Posterior vena cava (tissue), 2 donors: ENCODE measurements at places on chromosomes 6 and 20. TPM values are rescaled to one million over a fixed set of nuclear protein-coding genes. Genes with fewer than 3 reads are reported as not detected.
A peak's percentile ranks its signal among the peaks of the same experiment; 100 is the strongest.

DNA sequence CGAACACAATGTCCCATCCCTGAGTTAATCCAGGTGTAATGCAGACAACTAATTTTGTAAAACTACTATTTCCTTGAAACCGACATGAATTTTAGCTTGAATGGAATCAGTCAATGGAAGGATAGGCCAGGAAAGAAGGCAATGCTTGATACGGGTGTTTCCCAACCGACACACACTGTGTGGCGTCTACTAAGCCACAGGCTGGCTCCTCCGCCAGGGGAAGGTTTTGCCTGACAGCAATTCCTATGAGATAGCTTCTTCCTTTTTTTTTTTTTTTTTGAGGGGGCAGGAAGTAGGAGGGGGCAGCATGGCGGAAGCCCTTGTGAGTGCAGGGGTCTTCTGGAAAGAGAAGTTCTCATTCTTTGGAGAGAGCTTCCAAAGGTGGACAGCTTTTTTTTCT is 12.0 kb upstream of the LAMA4 start:
- no peak for DNase-seq

APCDD1L gene
- 0.88 TPM for total RNA-seq

GRCh38 chr20:34083137-34083536 is 28.9 kb downstream of the EIF2S2 start:
- peak; percentile 92 for DNase-seq

DNA sequence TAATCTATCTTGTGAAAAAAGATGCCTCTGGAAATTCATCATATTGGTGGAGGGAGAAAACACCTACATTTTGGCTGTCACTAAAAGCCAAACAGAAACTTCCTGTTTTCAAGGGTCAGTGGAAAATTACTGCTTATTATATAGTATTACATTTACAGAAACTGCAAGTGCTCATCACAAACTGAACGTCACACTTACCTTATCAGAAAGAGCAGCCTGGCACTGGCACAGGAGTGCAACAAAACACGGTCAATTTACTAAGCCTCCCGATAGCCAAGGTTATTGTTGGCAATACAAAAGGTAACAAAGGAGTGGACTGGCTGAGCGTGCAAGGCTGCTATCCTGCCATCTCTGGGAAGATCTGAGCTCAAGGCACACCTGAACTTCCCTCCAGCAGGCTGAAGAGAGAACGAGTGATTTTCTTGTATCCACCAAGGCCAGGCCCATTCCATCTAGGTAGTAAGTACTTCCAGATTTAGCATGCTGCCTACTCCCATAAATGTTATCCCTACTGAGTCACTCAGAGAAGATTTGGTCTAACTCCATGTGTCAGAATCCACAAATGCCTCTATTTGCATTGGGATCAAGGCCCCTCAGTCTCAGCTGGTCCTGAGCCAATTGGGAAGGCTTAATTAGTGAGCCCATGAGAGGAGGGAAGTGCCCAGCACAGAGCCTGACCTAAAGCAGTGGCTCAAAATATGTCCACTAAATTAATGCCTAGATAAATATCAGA is 399.8 kb downstream of the BTBD9 start:
- DNase-seq, result no peak

DNA sequence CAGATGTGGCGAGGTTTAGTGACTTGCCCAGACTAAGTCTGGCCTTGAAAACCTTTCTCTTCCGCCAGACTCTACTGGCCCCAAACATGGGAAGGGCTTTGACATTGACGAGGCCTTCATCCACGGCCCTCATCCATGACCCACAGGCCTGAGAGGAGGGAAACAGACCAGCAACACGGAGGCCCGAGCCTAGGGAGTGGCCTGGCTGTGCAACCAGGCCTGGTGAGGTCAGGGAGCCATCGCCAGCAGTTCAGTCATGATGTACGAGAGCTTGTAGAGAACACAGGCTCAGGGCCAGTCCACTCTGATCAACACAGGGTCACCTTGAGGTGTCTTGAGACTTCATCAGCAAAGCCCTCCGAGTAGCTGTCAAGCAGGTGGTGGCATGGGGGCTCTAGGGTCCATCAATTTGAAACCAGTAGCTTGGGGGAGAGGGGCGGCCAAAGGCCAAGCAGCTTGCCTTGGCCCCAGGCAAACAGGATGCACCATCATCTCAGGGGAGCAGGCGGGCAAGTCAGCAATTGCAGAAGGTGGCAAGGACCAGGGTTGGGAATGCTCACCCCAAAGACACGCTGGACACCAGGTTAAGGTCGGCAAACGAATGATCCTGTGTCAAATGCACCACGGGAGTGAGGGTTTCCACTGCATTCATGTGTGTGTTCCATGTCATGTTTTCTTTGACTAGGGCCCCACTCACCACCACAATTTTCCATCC is 36.1 kb downstream of the GFOD1 start:
- no peak for DNase-seq

DNA sequence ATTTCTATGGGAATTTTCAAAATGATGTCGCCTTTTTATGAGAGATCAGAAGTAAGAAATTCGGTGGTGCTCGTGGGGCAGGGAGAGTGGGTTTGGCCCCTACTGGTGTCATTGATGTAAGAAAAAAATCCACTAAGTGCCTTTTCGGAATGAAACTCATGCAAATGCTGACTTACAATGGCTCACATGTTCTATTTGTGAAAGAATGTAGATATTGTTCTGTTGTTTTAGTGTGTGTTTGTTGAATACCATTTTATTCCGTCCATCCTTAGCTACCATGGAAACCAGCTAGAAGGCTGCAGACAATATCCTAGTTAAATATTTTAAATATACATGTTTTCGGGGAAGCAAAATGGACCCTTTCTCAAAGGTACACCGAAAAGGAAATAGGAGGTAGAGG is 304.9 kb downstream of the TAF4 start:
- DNase-seq, result no peak

SMPDL3A gene
- total RNA-seq, result 6.1 TPM

DNA sequence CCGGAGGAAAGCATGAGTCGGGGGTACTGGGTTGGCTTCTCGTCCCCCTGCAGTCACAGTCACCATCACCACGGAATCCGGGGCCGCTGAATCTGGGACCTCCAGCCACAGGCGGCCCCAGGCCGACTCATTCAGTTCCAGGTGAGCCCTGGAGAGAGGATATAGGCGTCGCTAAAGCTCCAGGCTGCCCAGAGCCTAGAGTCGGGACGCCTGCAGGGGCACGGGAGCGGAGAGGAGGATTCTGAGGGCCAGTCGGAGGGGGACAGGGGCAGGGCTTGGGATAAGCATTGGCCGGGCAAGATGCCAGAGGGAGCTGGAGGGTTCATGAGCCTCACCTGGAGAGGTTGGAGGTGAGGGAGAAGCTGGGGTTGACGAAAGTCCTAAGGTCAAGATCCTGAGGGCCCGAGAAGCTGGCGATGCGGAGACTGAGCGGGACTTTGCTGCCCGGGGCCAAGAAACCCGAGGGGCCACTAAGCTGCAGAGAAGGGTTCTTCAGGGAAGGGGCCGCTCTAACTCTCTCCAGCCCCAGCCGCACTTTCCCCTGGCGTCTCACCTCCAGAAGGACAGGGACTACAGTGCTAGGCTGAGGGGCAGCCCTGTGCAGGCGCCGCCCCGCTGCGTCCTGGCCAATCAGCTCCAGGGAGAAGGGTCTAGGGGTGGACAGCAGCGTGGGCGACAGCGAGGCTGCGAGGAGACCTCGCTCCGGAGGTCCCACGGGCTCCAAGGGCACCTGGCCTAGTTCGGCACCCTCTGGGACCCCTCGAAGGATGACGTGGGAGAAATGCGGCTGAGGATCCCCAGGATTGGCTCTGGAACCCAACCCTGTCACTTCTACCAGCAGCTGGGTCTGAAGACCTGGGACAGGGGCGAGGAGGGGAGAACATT is 3.7 kb downstream of the SAPCD1 start:
- no peak for DNase-seq

ASIP gene
- total RNA-seq, result not detected

DNA sequence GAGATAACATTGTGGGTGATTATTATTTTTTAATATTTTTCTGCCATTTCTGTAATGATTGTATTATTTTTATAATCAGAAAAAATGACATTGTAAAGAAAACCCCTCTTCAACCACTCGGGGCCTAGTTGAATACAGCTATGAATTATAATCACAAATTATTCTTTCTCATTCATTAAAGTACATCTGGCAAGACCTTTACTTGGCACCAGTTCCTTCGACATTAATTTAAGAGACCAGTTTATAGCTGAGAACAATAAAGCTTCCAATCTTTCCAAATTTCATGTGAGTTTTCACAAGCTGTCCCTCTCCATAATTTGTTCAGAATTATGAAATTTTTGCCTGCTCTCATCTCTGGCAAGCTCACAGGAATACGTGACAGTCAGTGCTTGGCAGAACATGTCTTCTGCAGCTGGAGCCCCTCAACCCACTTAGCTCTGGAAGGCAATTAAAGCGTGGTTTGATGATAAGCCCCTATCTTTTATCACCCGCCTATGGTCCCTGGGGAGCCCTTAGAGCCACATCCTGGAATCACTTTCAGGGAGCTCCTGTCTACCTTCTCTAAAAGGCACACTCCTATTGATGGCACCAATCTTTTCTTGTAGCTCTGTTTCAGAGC is 237.2 kb upstream of the PRND start:
- no peak for DNase-seq

MATN4 gene
- total RNA-seq, result 0.29 TPM

DNA sequence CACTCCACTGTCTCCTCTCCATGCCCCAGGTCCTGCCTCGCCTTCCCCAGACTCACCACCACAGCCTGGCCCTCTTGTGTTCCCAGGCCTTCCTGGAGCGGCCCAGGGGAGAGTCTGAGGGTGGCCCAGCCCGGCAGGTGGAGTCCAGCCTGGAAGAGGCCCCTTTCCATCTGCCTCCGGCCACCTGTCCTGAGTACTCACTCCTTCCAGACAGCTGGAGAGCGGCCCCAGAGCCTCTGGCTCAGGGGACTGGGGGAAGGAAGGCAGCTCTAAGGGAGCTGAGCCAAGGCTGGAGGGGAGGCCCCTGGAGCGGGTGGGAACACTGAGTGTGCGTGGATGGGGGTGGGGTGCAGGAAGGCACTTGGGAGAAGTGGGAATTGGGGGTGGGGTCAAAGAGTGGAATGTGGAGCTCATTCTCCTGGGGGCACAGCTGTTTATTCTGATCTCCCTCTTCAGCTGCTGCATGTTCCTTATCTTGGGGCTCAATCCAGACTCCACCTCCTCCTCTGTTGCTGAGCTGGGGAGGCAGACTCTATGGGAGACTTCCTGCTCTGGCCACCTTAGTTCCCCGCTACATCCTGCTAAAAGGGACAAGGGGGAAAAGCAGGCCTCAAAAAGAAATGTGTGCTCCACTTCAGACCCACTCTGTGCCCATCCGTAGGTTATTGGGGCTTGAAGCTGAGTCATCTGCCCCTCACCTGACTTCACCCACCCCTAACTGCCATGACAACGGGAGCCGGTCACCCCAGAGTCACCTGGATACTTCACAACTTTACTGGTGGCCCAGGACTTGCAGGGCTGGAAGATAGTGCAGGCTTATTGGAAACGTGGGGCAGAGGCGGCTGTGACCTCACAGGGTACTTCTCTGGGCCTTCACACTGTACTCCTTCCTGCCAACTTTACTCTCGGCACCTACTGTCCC is 19.5 kb upstream of the TAF8 start:
- peak; percentile 54 for DNase-seq
